ENCODE measurements at places on chromosomes 12 and 14. TPM values are rescaled to one million over a fixed set of nuclear protein-coding genes. Genes with fewer than 3 reads are reported as not detected.

CACNA2D4 gene
- total RNA-seq = not detected

TSPAN19 gene
- total RNA-seq = not detected

HVCN1 gene
- total RNA-seq = 0.77 TPM

SLC7A7 gene
- total RNA-seq = 15.3 TPM
